CD4-positive, alpha-beta memory T cell (primary cell): ENCODE measurements at places on chromosomes 7 and 10. TPM values are rescaled to one million over a fixed set of nuclear protein-coding genes. Genes with fewer than 3 reads are reported as not detected.

Gene SKIDA1
- total RNA-seq: 0.39 TPM

Gene STK31
- 1.1 TPM for total RNA-seq

Gene ORAI2
- total RNA-seq: 29.0 TPM

Gene HOXA6
- total RNA-seq: not detected

Gene ERVW-1
- 0.12 TPM for total RNA-seq

Gene ABCC2
- total RNA-seq: 6.5 TPM
